WTC11 (cell line): ENCODE measurements at places on chromosomes 2 and 18.
A peak's percentile ranks its signal among the peaks of the same experiment; 100 is the strongest.

- no peak for DNase-seq
These were observed 18.6 kb downstream of the ERMN start for GRCh38 chr2:157307021-157307420.

GRCh38 chr2:236662231-236663185 lies 92.9 kb downstream of the ACKR3 start:
- DNase-seq = no peak

DNA sequence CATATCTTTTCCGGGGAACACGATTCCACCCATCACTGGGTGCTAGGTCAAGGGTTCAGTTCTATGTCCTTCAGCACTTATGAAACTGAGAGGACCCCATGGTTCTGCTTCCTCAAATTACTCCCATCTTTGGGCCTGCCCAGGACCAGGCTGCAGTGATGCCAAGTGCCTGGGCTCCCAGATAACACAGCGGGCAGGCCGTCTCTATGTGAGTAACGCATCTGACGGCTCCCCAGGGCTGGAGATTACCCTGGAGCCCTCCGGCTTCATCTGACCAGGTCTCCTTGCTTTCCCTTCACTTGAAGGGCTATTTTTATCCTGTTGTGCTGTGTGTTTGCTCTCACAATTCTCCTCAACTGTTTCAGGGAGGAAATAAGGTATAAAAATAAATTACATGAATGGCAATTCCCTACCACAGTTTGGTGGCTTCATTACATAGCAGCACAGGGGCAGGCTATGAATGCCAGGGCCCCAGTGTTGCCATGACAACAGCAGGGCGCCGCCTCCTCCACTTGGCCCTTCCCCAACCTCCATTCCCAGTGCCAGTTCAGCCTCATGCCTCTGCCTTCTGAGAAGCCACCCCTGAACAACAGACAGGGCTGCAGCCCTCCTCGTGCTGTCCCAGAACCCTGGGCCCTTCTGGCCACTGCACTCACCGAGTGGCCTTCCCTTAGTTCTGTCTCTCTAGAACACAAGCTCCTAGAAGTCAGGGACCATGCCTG lies 25.4 kb upstream of the TMEM131 start:
- DNase-seq = no peak

DNA sequence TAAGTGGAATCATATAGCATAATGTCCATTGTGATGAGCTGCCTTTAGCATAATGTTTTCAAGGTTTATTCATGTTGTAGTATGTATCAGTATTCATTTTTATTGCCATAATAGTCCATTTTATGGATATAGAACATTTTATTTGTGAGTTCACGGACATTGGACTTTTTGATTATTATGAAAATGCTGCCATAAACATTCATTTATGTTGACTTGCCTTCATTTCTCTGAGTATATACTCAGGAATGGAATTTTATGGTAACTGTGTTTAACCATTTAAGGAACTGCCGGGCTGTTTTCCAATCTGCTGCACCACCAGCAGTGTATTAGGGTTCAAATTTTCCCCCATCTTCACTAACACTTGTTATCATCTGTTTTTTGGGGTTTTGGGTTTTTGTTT lies 12.2 kb downstream of the CREB1 start:
- no peak for DNase-seq

DNA sequence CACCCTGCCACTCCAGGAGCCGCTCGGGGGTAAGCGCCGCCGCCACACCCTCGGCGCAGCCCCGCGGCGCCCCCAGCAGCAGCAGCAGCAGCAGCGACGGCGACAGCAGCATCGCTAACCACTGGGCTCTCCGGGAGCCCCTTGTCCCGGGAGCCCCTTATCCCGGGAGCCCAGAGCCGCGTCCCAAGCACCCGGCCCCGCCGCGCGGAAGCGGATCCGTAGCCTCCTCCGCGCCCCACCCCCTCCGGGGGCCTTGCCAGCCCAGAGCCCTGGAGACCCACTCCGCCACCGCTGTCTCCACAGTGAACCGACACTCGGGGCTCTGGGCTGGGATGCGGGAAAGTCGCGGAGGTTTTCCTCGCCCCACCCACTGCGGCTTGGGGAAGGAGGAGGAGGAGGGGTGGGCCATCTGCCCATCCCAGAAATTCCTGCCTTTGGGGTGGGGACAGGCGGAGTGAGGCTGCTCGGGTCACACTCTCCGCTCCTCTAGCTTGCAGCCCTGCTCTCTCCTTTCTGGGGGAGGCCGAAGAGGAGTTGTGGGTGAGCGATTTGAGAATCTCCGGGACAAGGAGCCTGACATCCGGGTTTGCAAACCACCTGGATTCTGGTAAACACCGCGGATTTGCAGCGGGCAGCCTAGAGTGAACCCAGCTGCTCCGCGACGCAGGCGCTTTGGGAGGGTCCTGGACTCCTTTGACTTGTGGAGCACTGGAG lies at the start of gene PLA2R1:
PLA2R1 (minus strand) TSS at position 324 of the 714 bp plus-strand sequence; CDS start at position 112, 212 bp downstream.
- DNase-seq = peak; percentile 73

DNA sequence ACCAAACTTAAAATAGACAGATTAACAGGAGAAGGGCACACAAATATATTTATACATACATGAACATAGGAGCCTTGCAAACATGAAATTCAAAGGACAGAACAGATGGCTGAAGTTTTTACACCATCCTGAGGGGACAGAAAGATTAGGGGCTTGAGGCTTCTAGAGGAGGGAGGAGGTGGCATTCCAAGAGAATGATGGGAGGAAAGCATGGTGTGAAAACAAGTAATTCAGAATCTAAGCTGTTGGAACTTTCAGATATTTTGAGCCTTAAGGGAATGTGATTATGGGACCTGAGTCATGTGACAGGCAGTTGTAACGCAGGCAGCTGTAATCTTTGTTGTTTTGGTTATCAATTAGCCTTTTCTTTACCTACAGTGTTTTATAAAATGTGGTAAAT lies 225.2 kb upstream of the SPOPL start:
- DNase-seq = no peak

DNA sequence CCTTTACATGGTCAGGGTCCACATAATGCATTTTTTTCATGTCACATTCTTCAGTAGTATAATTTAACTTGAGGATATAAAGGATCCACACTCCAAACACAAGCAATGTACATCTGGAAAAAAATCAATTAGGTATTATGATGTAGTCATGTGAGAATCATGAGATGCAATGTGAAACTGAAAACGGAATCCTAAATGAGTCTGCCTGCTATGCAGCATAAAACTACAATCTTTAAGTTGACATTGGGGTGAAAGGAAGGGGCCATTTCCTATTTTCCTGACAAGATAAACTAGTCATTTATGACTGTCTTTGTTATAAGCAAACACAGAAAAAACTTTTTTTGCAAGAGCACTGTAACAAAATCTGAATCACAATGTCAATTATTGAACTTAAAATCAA lies 27.6 kb downstream of the ST3GAL5 start:
- no peak for DNase-seq

- no peak for DNase-seq
These were observed 53.1 kb downstream of the PRELID3A start for GRCh38 chr18:12460874-12461273.

- DNase-seq = peak; percentile 57
These were observed 294.1 kb downstream of the BCL2 start for GRCh38 chr18:63025251-63026090.
